ENCODE measurements at places on chromosomes 5 and 9. TPM values are rescaled to one million over a fixed set of nuclear protein-coding genes. Genes with fewer than 3 reads are reported as not detected.
A peak's percentile ranks its signal among the peaks of the same experiment; 100 is the strongest.

- no peak for DNase-seq
These were observed 13.6 kb downstream of the CCNH start for GRCh38 chr5:87398981-87399614.

Gene BARX1
- 0.33 TPM for total RNA-seq

GRCh38 chr9:3569529-3569928, 43.7 kb upstream of the RFX3 start:
- no peak for DNase-seq

- no peak for DNase-seq
These were observed 850.5 kb downstream of the NR2F1-AS1 start for GRCh38 chr5:92730486-92730885.

DNA sequence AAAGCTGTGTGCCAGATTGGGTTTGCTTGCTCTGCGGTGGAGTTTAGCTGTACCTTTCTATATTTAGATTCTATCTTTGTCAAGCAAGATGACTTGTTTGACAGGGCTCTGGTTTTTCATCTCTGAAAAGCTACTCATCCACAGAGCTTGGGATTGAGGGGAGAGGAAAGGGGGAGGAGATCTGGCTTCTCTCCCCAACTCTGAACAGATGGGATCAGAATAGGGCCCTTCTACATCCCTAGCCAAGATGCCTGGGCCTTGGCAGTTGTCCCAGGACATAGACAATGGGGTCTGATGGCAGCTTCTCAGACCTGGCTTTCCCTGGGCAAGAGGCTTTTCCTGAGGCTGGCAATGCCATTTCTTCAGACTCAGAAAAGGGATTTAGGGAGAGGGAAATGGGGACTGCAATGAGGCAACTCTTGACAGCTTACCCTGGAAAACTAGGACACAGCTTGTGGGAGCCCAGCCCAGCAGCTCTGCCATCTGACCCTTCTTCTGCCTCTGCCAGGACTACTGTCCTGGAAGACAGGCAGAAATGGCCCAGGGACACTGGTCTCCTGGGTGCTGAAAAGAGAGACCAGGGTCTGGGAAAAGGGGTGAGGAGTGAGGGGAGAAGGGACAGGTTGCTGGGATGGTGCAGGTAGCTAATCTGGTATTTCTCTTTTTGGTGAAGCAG, 50.2 kb upstream of the ASTN2 start:
- DNase-seq = no peak

DNA sequence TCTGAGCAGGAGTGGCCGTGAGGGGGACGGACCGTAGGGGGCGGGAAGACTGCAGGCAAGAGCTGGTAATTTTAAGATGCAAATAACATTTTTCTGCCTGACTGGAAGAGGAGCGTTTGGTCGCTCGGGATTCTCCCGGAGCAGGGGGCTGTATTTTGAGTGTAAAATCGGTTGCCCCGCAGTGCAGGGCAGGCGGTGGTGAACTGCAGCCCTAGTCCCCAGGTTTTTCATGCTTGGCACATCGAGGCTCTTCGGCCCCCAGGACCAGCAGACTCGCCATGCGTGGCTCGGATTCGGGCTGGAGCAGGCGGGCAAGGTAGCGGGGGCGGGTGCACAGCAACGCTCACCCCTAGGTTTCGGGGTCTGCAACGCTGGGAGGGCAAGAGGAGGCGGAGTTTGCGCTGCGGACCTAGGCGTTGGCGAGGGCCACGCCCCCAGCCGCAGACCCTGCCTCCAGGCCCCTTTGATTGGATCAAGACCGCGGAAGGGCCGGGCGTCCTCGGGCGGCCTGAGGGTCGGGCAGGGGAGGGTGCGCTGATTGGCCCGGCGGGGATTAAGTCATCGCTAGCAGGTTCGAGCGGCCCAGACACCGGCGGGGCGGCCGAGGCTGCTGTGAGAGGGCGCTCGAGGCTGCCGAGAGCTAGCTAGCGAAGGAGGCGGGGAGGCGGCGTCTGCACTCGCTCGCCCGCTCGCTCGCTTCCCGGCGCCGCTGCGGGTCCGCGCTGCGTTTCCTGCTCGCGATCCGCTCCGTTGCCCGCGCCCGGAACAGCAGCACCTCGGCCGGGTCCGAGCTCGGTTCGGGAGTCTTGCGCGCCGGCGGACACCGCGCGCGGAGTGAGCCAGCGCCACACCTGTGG, at the start of gene ARHGAP26:
Gene ARHGAP26, plus strand, starts transcription at position 585 of the 857 bp plus-strand sequence. CDS start 385 bp downstream, outside the sequence.
- DNase-seq = peak; percentile 94

Gene PCDHB9
- total RNA-seq = not detected

Gene PCDHA7
- not detected for total RNA-seq

- DNase-seq = peak; percentile 46
These were observed 13.1 kb downstream of the LRRC26 start for GRCh38 chr9:137156567-137157375.

GRCh38 chr9:109442716-109443115, 55.4 kb downstream of the PTPN3 start:
- DNase-seq = no peak

- no peak for DNase-seq
These were observed 6.2 kb downstream of the TMEM8B start for GRCh38 chr9:35835216-35835632.

DNA sequence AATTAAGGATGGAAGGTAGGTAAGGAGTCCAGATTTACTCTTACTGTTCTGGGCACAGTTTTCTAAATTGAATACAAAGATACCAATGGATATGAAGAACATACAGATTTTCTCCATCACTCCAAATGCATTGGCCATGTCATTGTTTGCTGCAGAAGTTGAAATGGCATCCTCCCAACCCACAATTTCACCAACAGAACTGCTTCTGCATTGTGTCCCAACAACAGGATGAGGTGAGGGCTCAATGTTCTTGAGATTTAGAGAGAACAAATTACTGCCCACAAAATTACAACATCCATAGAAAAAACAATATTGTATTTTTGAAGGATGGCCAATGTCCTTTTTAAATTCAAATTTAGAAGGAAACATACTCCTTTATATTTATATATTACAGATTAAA, 88.9 kb downstream of the NUDT12 start:
- no peak for DNase-seq

DNA sequence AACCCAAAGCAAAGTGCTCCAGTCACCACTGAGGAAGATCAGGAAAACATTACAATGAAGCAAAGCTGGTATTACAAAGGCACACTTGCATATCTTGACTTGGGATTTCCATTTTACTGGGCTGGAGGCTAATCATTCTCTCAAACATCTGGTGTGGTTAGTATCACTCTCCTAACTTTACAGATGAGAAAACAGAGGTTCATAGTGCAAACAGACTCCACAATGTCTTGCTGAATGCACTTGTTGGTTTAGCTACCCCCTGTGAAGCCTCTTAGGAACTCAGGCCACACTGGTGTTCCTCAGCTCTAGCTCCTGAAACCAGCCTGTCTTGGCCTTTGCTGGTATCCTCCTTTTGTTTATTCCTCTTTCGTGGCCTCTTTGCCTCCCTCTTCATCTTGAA, 29.5 kb upstream of the SMAD5 start:
- DNase-seq = no peak

- DNase-seq = no peak
These were observed 563.2 kb upstream of the ADAMTS16 start for GRCh38 chr5:4576908-4577307.

DNA sequence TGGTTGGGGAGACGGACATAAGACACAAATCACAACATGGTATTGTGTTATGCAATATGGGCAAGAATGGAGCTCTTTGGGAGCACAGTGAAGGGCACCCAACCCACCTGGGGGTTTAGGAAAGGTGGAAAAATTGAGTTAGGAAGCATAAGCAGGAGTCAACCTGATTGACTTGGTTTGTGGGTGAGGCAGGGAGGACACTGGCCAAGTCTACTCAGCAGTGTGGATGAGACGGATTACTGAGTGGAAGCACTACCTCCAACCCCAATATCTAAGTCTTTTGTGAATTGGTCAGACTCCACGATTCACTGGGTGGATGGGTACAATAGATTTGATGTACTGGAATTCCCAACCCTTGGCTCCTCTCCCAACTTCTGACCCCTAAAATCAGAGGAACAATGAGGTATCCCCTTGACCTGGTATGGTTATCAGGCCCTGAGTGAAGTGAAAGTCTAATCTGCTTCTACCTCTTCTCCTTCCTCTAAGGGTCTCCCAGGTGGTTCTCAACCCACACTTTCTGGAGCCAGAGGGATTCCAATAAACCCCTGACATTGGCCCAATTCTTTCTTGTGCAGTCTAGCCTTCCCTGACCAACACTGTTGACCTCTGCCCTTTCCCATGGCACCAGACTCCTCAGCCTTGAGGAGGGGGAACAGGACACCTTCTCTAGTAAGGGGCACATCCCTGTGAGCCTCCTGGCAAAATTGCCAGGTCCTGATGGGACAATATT, 5.2 kb downstream of the EGR1 start:
- no peak for DNase-seq

DNA sequence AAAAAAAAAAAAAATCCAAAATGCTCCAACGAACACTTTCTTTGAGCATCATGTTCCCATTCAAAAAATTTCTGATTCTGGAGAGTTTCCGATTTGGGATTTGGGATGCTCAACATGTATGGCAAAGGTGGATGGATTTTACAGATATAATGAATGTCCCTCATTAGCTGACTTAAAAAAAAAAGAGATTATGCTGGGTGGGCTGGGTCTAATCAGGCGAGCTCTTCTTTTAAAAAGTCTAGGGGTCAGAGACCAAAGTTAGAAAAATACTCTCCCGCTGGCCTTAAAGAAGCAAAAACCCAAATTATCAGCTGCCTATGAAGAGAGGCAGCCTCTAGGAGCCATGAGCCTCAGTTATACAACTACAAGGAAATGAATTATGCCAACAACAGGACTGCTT, 15.2 kb upstream of the CTNNAL1 start:
- no peak for DNase-seq

- DNase-seq = no peak
These were observed 124.3 kb upstream of the SAP30L start for GRCh38 chr5:154321546-154321945.

GRCh38 chr9:16348531-16348930, 521.9 kb downstream of the BNC2 start:
- DNase-seq = no peak

DNA sequence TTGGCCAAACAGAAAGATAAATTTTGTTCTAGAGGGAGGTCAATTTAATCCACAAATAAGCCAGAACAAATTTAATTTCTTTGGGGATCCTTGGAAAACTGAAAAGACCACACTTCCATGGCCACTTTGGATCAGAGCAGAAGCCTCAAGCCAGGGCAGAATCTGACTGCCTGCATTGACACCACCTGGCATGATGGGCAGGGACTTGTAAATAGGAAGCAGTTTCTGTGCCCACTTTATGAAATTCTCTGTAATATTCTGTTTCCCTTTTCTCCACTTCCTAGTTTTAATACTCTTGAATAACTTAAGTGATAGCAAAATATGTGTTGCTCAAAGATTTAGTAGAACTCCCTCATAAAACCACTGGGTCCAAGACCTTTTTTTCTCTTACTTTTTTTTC, 6.7 kb upstream of the TMEM252 start:
- no peak for DNase-seq

All from CD4-positive, alpha-beta T cell (primary cell).